ENCODE measurements at places on chromosomes 6 and 20.

- no peak for DNase-seq
Observed at GRCh38 chr20:63653974-63654668, 897 bp upstream of the STMN3 start.

DNA sequence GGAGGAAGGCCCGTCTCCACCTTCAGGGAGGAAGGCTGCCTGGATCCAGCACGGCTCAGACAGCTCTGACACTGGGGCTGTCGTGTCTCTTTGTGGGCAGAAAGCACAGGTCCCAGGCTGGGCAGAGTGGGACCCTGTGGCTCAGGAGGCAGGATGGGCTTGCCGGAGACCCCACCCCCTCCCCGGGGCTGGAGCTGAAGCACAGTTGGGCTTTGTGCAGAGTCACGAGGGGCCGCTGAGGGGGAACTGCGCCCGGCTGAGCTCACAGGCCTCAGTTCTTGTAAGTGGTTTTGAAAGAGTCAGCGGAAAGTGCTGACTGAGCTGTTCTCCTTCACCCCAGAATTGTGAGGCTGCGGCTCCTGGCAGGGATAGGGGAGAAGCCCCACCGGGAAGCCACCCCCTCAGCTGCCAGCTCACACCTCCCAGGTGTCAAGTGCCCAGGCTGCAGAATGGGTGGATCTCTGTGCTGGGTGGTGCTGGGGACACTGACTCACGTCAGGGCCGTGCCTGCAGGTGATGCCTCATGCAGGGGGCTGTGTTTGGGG, 145.5 kb upstream of the RNF24 start:
- DNase-seq: no peak

- no peak for DNase-seq
Observed at GRCh38 chr6:169164986-169165385, 88.7 kb downstream of the THBS2 start.

- no peak for DNase-seq
Observed at GRCh38 chr6:132512342-132512637, 626 bp downstream of the STX7 start.
